Kidney (tissue), 22 donors: ENCODE measurements at places on chromosomes 7 and 10.

DNA sequence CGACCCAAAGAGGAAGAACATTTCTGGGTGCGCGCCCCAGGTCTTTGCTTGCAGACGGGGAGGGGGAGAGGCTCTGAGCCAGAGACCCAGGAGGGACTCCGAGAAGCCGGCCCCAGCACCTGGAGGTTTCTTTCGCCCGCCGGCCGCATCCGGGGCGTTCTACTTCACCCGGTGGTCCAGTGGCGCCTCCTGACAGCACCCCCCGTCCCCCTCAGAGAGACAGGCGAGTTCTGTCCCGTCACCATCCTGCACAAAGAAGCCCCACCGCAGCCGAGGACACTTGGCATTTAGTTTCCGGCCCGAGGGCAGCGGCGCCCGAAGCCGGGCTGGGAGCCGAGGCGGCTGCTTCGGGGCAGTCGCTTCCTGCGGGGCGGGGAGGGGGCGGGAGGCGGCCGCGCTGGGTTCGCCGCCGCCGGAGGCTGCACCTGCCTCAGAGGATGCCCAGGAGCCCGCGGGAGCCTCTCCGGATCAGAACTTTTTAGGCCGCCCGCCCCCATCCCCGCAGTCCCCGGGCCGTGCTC is at the start of gene TMEM178B:
TSS of gene TMEM178B (plus strand) at position 424 of the 521 bp plus-strand sequence.
- peak; percentile 5 for DNase-seq

GRCh38 chr7:33579673-33579960 is 325.7 kb upstream of the BMPER start:
- DNase-seq = no peak

- DNase-seq = no peak
These were observed 14.2 kb downstream of the SNX8 start for GRCh38 chr7:2299870-2300512.

GRCh38 chr7:5997210-5997808 is 11.5 kb downstream of the PMS2 start:
- no peak for DNase-seq

GRCh38 chr10:99523251-99523773 is 9.4 kb upstream of the NKX2-3 start:
- DNase-seq = peak; percentile 32

- DNase-seq = no peak
These were observed 63.2 kb downstream of the CYP51A1 start for GRCh38 chr7:92071032-92071431.

GRCh38 chr10:47241946-47242867 is 57.8 kb upstream of the GDF10 start:
- DNase-seq = no peak

GRCh38 chr7:22142572-22142971 is 196.9 kb upstream of the CDCA7L start:
- DNase-seq = no peak

DNA sequence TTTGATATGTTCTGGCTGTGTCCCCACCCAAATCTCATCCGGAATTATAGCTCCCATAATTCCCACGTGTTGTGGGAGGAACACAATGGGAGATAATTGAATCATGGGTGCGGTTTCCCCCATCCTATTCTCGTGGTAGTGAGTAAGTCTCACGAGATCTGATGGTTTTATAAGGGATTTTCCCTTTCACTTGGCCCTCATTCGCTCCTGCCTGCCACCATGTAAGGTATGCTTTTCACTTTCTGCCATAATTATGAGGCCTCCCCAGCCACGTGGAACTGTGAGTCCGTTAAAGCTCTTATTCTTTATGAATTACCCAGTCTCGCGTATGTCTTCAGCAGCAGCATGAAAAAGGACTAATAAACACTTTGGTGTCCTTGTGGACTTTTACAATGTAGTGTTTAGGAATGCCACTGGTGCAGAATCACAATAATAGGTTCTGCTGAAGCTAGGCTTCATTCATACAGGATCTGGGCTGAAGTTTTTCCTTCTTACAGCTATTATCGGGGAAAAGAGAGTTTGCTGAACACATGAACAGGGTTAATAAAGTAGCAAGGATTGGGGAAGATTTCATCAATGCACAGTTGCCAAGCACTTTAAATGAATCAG is 74.3 kb downstream of the CPED1 start:
- no peak for DNase-seq

DNA sequence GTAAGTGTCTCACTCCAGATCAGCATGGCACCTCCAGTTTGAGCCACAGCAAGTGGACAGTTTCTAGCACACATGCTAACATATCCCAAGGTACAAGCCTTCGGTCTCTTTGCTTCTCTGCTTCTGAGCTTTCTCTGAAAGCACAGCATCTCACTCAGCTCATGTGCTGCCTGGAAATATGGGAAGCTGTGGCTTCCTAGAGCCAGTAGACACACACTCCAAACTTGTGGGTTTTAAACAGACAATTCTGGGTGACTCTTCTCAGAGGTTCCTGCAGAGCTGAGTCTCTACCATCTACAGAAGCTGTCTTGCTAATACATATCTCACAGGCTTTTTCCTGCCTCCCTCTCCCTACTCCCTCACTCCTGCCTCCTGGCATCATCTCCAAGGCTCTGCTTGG is 23.9 kb upstream of the TMEM273 start:
- no peak for DNase-seq

DNA sequence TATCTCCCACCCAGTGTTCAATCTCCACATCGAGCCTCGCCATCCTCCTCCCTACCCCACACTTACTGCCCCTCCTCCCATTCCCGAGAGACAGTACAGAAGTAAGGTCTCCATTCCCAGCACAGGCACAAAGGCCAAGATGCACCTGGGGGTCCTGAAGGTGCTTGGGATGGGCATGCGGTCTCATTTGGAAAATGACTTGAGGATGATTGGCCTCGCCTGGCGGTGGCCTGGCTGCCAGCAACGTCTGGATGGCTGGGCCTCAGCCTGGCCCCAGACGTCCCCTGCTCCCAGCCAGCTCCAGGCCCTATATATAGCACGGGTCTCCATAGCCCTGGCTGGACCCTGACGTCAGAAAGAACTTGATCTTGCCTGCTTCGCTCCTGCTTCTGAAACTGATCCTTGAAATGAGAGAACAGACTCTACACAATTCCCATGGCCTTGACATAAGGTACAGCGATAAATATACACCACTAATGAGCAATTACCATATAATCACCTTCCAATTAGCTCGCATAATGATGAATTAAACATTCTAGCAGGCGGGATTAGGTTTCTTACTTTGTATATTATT is 11.8 kb downstream of the EMX2 start:
- no peak for DNase-seq

DNA sequence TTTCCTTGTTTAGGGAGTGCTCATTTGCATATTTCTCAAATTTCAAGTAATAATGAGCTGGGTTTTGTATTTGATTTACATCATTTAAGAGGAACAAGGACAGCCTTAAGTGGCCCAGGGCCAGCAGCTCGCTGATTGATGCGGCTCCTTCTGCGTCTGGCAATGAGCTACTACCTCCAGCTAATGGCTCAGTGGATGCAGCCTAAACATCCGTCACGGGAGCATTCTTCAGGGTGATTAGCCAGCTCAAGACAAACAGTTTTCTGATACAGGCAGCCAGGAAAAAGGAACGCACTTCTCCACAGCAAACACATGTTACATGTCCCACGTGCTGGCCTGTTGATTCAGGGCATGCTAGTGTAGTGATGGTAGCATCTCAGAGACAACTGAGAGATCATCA is 169.3 kb upstream of the TCERG1L start:
- DNase-seq = no peak

GRCh38 chr7:69610374-69611084 is 12.3 kb downstream of the AUTS2 start:
- no peak for DNase-seq

DNA sequence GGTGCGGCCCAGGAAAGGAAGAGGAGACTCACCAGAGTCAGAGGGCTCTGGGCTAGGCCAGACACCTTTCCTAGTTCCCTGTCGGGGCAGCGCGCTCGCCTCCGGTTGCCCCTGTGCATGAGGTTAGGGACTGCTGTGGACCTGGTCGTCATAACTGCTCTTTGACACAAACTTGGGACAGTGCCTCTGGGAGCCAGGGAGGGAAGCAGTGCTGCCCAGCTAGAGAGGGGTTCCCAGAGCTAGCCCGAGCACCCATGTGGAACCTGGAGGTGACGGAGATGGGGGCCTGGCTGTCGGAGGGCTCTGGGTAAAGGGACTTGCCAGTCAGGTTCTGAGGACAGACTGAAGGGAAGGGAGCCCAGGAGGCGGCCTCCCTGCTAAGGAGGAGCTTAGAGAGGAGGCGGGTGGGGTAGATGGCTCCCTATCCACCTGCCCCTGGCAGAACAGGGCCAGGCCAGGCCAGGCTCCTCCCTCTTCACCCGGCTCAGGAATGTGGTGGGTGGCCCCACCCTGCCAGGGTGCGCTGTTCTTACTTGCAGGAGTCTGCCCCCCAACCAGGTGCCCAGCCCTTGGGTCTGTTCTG is 29.7 kb downstream of the AGAP3 start:
- DNase-seq = peak; percentile 89

DNA sequence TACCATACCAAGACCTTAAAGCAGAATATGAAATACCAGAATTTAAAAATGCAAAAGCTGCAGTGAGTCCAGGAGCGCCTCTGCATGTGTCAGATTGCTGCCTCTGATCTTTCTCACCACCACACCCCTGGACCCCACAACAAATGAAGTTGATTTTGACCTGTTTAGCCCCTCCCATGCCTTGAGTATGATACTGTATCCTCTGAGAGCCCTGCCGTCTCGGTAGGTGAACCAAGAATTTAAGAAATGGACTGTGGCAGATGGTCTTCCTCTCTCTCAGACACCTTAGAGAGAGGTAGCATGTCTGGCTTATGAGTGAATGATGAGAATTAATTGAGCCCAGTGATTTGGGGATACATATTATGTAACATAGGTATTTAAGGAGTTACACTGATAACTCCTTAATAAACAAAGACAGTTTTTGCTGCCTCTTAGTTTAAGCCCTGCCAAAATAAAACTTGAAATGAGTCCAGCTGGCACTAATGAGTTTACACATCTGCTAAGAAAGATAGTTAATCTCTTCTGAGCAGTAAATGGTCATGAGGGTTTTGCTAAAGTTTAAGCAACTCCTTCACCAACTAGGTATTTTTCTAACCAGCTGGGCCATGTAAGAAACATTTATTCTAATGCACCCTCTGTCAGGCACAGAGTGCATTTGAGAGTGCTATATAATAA is 4.5 kb upstream of the TFPI2 start:
- DNase-seq = peak; percentile 22

DNA sequence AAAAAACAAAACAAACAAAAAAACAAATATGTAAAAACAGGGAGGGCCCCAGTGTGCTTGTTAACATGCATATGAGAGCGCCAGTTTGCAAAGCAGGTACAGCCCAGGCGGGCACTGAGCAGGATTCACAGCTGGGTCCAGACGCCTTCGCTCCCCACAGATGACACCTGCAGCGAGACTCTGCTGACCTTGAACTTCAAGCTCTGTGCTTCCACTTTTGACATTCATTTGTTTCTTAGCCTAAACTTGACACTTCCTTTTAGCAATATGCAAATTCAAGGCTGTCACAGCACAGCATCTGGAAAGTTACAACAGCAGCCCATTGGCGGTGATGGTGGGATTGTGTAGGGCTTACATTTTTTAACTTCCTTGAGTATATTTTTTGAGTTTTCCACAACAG is 88.8 kb upstream of the TNS3 start:
- DNase-seq = peak; percentile 30

DNA sequence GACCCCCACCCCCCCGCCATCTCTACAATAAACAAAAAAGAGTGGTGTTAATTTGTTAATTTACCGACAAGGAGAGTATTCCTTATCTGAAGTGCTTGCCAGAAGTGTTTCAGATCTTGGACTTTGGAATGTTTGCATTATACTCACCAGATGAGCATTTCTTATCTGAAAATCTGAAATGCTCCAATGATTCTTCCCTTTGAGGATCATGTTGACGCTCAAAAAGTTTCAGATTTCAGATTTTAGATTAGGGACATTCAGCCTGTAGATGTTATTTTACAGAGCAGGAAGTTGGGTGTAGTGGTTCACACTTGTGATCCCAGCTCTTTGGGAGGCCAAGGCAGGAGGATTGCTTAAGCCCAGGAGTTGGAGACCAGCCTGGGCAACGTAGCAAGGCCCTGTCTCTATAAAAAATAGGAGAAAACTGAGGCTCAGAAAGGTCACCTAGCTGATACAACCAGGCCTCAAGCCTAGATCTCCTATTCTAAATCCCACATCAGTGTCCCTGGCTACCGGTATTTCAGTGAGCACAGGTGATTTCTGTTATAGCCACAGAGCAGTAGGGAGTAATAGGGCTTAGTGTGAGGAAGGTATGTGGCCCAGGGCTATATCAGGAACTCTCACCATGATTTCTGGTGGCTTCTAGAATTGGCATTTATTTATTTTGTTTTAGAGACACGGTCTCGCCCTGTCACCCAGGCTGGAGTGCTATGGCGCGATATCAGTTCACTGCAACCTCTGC is 35.4 kb downstream of the TMEM120A start:
- DNase-seq = no peak

- DNase-seq = no peak
These were observed 14.1 kb downstream of the BMPR1A start for GRCh38 chr10:86770412-86770960.

DNA sequence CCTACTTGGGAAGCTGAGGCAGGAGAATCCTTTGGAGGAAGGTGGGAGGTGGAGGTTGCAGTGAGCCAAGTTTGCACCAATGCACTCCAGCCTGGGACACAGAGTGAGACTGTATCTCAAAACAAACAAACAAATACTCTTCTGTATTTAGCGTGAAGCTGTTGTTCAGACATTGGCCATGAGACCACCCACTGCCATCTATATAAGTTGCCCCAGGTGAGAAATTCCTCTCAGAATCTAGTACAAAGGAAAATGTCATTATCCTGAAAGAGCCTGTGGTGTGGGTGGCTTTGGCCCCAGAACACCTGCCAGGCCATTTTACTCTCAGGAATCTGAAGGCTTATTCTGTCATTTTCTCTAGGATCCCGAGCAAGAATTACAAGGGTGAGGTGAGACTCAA is 4.0 kb upstream of the FRMD4A start:
- DNase-seq = no peak

DNA sequence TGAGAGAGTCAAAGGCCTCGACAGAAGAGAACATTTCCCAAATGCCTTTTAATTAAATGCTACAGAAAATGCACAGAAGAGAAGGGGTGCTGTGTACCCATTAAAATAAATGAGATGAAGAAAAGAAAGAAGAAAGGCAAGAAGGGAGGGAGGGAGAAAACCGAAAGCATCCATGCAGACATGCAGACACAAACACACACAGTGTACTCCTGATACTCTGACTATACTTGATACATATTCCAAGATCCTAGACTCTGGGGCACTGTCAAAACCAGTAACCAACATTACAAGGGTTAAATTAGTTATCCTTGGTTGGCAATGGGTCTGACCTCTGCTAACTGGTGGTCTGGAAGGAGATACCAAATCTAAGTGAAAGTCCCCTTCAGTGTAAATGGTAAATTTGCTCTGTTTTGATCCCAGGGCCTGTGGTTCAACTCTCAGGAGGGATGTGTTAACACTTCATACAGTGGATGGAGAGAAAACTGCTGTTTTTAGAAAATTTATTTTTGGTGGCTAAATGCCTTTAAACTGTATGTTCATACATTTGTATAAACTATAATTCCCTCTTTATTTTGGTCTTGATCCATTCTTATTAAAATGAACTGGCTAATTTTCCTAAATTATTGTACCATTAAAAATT is 241.3 kb downstream of the GLI3 start:
- DNase-seq = no peak

GRCh38 chr10:26727005-26727404 is 29.5 kb downstream of the PDSS1 start:
- no peak for DNase-seq
